ENCODE measurements at places on chromosomes 12 and 14.

- DNase-seq, result no peak
Measured at GRCh38 chr14:40093800-40094199, 661.6 kb upstream of the FBXO33 start.

GRCh38 chr14:74176400-74176793, 62.9 kb upstream of the VSX2 start:
- DNase-seq, result no peak

GRCh38 chr12:108399514-108399913, 60.4 kb upstream of the CMKLR1 start:
- no peak for DNase-seq

DNA sequence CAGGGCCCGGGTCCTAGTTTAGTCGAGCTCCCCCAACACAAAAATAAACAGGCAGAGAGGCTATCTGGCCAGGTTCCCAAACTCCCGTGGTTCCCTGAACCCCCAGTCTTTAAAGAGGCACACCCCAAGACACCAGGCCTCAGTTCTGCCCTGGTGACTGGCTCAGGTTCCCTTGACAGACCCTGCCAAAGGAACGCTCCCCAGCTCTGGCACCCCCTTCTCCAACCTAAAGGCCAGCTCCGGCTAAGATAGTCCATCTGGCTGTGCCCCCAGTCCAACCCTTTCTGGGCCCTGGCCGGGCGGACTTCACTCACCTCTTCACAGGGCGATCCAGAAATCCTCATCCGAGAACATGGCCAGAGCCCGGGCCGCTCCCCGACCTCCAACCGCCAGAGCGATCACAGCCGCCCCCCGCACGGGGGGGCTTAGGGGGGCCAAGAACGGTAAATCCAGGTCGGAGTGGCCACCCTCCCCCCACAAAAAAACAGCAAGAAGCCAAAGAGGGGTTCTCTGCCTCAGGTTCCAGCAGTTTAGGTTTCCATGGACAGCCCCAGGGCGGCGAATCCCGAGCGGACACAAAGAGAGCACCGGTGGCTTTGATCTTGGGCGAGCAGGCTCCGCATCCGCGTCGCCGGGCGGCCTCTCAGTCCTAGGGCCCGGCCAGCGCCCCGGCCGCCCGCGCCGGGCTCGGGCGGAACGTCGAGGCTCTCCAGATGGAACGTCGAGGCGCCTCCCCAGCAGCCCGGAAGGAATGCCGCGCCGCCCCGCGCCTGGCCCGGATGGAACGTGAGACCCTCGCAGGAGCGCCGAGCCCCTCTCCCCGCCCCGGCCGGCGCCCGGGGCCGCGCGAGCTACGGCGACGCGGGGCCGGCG, 1.1 kb downstream of the KMT2D start:
- no peak for DNase-seq

- DNase-seq, result no peak
Measured at GRCh38 chr14:101010835-101011234, 107.3 kb upstream of the RTL1 start.

- DNase-seq, result no peak
Measured at GRCh38 chr12:102847131-102847530, 69.9 kb downstream of the PAH start.

DNA sequence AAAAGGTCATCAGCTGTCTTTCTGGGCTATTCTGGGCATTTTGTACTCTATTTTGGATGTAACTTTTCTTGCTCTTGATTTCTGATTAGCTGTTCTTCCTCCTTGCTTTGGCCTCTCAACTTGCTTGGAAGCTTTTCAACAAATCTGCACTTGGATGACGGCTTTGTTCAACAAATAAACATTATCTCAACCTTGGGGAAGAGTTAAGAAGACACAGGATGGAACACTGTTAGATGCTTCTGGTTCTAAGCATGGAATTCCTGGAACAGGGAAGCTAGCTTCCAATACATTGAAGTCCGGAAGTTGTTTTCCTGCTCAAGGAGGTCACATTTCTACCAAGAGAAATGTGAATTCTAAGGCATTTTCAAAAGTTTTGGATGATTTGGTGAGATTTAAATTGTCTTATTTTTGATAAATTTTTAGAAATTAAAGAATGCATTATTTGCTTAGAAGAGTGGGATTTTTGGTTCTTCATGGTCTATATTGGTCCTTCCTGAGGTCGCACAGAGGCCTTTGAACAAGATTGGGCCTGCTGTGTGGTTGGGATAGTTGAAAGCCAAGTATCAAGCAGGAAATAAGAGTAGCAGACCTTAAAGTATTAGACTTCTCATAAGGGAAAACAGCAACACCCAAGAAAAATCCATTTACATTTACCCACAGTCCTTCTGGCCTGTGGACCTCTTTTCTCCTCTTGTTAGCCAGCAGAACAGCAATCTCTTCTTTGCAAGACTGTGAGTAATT, 59.2 kb downstream of the PPFIBP1 start:
- no peak for DNase-seq

DNA sequence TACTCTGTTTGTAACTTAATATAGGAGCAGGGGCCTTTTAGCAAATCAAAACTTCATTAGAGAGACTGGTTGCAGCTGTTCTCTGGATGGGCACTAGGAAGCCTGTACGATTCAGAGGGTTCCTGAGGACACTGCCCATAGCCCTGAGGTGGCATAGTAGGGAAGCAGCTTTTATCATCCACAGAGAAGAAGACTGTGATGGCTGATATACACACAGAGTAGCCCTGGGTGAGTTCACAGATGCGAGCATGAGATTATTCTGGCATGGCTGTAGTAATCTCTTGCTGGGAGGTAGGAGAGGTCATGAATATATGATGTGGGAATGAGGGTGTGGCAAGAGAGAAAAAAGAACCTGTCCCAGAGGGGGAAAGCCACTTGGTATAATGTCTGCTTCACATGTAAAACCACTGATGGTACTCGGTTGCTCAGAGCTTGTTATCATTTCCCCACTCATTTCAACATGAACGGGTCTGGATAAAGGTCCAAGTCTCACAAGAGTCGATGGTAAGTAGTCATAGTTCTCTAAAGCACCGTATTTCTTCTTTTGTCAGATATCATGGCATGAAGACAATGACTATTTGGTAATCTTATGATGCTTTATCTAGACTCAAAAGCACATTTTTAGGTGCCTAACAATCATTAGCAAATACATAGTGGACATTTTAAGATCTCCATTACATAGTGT, 52.0 kb downstream of the PEBP1 start:
- DNase-seq, result no peak

DNA sequence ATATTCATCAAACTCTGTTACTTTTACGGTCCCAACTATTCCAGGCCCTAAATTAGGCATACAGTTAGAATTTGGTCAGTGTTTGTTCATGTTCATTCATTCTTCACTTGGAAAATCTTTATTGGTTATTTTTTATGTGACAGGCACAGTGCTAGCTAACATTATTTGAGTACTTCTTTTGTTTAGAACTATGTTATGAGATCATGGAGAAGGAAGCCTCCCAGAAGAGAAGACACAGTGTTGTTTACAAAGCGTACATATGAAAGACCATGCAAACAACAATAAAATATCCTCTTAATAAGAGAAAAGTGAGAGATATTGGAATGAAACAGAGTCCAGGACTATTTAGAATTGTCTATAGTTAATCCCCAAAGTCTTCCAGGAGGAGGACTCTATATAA, 399.2 kb downstream of the LRIG3 start:
- DNase-seq, result no peak

- DNase-seq, result peak; percentile 34
Measured at GRCh38 chr12:12008931-12009611, 61.7 kb upstream of the BCL2L14 start.

GRCh38 chr12:50166799-50167048, 445 bp downstream of the CERS5 start:
- DNase-seq, result peak; percentile 50

- no peak for DNase-seq
Measured at GRCh38 chr12:77308056-77308455, 242.7 kb upstream of the E2F7 start.

- DNase-seq, result no peak
Measured at GRCh38 chr14:80996049-80996901, 40.9 kb downstream of the TSHR start.

DNA sequence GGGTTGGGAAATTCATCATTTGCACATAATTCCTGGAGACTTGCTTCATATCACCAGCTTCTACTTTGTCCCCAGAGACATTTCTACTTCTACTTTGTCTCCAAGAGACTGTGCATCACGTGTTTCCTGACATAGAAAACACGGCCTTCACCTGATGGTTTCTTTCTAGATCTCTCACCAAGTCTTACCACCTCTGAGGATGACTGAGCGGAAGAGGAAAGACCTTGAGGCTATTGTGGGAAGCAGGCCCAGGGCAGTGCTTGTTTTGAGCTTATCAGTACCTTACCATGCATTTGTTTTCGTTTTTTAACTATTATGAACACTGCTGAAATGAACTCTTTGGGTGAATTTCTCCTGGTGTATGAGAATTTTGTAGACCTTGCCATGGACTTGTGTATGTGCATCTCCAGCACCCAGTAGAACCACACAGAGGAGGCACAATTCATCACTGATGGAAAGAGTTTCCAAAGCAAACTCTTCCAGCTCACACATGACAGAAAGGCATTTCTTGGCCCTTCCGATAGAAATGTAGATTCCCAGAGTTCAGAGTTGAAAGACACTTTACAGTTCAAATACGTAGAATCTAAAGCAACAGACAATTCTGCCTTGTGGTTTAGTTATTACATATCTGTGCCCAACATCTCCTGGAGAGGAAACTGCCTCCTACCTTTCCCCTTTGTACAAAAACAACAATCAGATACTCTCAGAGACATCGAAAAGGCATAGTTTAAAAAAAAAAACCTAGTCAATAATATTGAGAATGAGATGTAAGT, 434.7 kb downstream of the FUT8 start:
- DNase-seq, result no peak

GRCh38 chr12:93183940-93184671, 193.6 kb upstream of the NUDT4 start:
- peak; percentile 17 for DNase-seq

GRCh38 chr12:109879351-109880042, 844 bp downstream of the GLTP start:
- peak; percentile 43 for DNase-seq

GRCh38 chr12:62519043-62519442, 52.4 kb downstream of the MON2 start:
- DNase-seq, result no peak

- no peak for DNase-seq
Measured at GRCh38 chr12:82781309-82781997, 94.7 kb downstream of the TMTC2 start.

- DNase-seq, result no peak
Measured at GRCh38 chr12:119959435-119959834, 29.6 kb upstream of the BICDL1 start.

GRCh38 chr12:93827179-93827578, 150.0 kb downstream of the CRADD start:
- DNase-seq, result no peak

GRCh38 chr12:121392325-121392716, 7.6 kb upstream of the RNF34 start:
- no peak for DNase-seq

- no peak for DNase-seq
Measured at GRCh38 chr14:97491697-97492096, 694.5 kb downstream of the VRK1 start.

GRCh38 chr14:104912053-104912452, 12.6 kb upstream of the PLD4 start:
- DNase-seq, result no peak

DNA sequence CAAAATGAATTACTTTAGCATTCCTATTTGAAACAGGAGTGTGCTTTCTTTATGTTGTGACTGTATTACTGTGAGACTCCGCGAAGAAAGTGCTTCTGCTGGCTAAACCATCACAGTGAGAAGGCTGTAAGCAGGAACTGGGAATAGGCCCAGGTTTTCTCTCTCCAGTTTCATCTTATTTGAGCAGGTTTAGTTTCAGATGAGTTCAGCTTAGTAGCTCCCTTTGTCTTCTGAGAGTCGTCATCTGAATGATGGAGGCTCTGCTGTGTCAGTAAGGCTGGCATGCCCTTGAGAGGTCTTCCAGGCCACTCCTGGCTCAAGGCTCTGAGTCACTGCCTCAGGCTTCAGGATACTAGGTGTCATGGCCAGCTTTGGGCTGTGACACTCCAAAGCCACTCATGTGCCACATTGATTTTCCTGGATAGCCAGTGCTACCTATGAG, 205.6 kb upstream of the RGS6 start:
- DNase-seq, result no peak

GRCh38 chr12:98060411-98060810, 455.0 kb upstream of the TMPO start:
- no peak for DNase-seq

DNA sequence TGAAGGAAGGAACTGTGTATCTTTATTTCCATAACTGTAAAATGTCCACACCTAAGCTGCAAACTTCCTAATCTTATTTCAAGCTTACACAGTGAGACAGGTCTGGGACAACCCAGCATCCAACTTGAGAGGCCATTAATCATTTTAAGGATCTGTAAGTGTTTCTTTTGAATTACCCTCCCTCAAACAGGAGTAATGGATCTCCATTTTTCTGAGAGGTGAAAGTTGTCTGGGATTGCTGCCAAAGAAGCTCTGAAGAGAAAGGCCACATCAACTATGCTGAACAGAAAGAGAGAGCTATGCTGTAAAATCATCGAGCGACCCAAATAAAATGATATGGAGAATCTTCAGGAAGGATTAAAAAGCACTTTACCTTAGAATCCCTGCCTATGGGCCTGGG, 131.7 kb upstream of the CPNE8 start:
- no peak for DNase-seq

DNA sequence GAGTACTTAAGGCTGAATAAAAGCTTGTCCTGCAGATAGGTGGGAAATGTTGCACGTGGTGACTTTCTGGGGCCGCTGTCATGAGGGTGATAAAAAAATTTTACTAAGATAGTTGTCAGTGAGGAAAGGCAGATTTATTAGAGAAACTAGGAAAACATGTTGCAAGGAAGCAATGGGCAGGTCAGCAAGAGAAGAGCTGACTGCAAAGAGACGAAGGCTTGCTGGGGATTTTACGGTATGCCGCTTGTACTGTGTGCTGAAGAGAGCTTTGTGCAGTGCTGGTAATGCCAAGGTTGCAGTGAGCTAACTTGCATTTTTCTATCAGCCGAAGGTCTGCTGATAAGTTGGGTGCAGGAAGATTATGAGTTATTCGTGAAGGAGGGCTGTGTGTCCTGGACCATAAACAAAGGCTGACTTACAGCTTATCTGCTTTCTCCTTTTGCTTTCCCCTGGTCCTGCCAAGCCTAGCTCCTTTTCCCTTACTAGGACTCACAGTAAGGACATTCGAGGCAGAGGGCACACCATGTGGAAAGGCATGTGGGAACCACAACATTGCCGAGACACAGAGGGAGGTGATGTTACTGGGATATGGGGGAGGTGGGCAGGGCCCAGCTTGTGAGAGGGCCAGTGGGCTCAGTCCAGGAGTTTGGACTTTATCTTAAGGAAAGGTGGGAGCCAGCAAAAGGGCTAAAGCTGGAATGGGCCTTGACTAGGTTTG, 7.4 kb upstream of the CCDC88C start:
- DNase-seq, result no peak

GRCh38 chr14:92531106-92531873, 17.7 kb downstream of the RIN3 start:
- peak; percentile 7 for DNase-seq

- DNase-seq, result peak; percentile 45
Measured at GRCh38 chr14:76812093-76812421, 625 bp downstream of the ANGEL1 start.

DNA sequence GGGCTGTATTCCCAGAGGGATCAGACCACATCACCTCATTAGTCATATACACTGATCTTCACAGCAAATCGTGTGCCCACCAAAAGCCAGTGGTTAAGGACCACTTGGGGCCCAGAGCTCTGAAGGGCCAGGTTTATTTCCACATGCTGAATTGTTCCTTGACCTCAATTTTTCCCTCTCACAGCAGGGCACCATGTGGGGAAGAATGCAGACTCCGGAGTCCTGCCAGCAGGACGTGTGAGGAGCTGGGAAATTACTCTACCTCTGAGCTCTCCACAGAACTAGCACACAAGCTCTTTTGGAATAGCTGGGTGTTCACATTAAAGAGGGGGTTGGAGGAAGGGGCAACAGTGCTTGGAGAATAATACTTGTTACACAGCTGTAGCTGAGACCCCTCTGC, 57.6 kb upstream of the SEL1L start:
- no peak for DNase-seq

Data from head of caudate nucleus (tissue), 42 donors.